Mesendoderm (in vitro differentiated cells): ENCODE measurements at places on chromosomes 2 and 18.

DNA sequence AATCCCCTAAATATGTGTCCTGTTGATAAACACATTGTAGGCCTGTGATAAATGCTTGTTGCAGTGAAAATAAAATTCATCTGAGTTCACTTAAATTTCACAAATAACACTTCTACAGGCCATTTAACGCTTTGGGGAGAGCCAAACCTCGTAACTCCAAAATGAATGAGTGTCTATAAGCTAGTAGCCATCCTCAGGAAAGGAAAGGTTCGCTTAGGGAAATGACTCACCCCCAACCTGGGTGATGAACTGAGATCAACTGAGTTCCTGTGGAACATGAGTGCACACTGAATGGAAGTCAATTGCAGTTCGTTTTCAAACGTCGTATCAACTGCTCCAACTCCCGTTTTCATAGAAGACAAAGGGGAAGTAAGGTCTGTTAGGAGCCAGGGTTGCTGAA is 527.6 kb upstream of the ID2 start:
- no peak for DNase-seq

DNA sequence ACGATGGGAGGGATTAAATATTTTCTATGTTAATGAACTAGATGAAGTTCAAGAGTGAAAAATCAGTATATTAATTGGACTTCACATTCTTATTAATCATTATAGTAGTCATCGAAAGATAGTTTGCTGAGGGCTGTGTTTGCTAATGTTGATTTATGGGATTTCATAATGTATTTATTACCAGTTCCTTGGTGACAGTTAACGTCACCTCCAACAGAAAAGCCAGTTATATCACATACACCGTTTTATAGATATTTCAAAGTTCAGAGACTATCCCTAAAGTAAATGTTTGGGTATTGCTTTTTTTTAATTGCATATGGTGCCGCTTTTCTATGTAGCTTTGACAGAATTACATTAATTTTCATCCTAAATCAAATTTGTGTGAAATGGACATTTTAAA is 49.4 kb upstream of the SP5 start:
- no peak for DNase-seq

DNA sequence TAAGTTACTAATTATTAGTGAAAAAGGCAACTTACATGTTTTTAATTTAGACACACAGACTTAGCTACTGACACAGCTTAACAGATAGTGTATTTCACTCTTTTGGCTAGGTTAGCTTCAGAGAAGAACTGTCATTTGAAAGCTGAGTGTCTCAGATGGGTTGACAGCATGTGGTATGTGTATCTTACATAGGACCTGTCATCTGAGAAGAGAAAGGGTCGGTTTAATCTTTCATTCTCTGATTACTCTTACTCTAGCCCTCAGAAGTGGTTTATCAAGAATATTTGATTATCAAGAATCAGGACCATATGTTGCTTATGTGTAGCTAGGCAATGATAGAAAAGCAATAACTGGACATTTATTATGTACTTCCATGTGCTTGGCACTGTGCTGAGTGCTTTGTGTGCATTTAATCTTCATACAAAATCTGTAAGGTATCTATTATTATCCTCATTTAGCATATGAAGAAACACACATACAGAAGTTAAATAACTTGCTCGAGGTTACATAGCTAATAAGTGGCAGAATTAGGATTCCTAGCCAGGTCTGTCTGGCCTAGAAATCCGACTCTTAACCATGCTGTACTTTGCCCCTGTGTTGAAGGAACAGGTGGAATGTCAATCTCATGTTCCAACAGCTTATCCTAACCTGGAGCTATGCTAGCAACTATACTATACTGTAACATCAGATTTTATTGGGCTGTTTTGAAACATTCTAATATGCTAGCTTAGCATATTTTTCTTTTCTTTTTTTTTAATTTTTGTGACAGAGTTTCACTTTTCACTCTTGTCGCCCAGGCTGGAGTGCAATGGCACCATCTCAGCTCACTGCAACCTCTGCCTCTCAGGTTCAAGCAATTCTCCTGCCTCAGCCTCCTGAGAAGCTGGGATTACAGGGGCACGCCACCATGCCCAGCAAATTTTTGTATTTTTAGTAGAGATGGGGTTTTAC is 28.4 kb downstream of the CFLAR start:
- no peak for DNase-seq

- no peak for DNase-seq
These were observed 161.1 kb downstream of the SLC39A10 start for GRCh38 chr2:195818106-195818505.

DNA sequence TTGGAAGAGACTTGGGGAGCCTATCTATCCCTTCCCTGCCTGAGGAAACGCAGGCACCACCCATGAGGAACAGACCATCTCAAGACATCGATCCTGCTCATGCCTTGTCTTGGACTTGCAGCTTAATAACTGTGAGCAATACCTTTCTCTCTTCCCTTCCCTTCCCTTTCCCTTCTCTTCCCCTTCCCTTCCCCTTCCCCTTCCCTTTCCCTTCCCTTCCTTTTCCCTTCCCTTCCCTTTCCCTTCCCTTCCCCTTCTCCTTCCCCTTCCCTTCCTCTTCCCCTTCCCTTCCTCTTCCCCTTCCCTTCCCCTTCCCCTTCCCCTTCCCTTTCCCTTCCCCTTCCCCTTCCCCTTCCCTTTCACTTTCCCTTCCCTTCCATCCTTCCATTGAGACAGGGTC is 650.7 kb upstream of the SOX11 start:
- no peak for DNase-seq

GRCh38 chr18:79512461-79513380 is 117.0 kb downstream of the NFATC1 start:
- no peak for DNase-seq

- no peak for DNase-seq
These were observed 1.8 kb upstream of the AGBL5 start for GRCh38 chr2:27049422-27050280.

- no peak for DNase-seq
These were observed 204.3 kb upstream of the ZC3H15 start for GRCh38 chr2:186281726-186282125.

DNA sequence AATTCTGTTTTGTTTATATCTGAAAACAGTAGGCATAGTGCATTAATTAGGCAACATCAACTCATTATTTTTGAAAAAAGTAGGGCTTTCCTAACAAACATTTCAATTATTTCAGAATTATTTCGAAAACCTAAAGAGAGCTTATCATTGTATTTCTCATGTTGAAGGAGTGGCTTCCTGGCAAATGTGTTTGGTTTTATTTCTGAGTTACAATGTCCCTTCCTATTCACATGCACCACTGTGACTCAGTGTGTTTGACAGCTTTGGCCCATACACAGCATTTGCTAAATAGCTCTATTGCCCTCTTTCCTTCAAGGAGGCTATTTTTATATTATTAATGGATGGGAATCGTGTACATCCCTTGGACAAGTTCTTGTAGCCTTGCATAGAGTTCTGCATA is 205.9 kb downstream of the PTGR3 start:
- DNase-seq: no peak

GRCh38 chr18:5975111-5976002 is 80.0 kb upstream of the TMEM200C start:
- peak; percentile 55 for DNase-seq
